Stimulated activated naive CD8-positive, alpha-beta T cell treated with anti-CD3 and anti-CD28 coated beads, Interleukin-15, amount 100 ng/mL, for 72 hours (primary cell): ENCODE measurements at places on chromosomes 2 and 18.

DNA sequence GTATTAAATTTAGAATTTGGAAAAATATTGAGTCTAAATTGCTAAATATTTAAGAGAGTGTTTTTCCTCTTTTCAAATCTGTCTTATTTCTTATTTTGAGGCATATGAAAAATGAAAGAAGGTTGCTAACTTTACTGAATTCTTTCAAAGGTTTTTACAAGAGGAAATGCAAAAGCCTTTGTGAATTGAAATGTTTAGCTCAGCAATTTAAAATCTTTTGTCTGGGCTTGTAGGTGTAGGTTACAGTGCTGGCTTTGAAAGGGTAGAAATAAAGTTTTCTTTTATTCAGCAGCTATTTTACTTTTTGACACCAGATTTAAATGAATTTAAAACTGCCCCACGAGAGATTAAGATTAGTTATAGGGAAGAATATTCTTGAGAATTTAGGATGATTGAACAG is 192.0 kb downstream of the CDH7 start:
- DNase-seq, result no peak

- peak; percentile 25 for DNase-seq
Observed at GRCh38 chr18:23689616-23690504, 607 bp downstream of the LAMA3 start.

DNA sequence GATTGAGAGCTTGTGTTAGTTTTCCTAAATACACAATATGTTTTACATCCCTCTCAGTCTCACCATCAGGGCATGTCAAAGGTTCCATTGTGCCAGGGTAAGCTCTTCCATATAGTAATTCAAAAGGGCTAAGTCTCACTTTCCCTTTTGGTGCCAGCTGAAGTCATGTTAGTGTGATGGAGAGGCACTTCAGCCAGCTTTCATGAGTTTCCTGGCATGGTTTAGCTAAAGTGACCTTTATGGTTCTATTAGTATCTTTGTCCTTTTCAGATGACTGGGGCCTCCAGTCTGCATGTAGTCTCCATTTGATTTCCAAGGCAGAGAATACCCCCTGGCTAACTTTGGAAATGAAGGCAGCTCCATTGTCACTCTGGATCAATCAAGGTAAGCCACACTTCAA is 27.2 kb downstream of the NAT8 start:
- no peak for DNase-seq

- DNase-seq, result no peak
Observed at GRCh38 chr2:166614503-166614902, 120.5 kb upstream of the SCN7A start.

- DNase-seq, result no peak
Observed at GRCh38 chr2:147577998-147578380, 266.8 kb upstream of the ACVR2A start.

DNA sequence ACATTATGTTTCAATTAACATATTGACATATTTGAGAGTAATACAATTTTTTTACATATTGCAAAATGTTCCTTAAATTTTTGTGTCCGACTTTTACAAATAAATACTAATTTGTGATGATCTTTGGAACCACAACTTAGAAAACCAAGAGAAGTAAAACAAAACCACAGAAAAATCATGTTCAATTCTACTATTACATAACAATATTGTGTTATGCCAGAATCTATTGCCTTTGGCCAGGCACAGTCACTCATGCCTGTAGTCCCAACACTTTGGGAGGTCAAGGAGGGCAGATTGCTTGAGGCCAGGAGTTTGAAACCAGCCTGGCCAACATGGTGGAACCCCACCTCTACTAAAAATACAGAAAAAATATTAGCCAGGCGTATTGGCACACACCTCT is 92.8 kb upstream of the APCDD1 start:
- DNase-seq, result no peak

GRCh38 chr2:149314687-149315086 is 15.7 kb upstream of the LYPD6 start:
- DNase-seq, result no peak
